CD4-positive, alpha-beta T cell (primary cell): ENCODE measurements at places on chromosomes 5 and 9.

DNA sequence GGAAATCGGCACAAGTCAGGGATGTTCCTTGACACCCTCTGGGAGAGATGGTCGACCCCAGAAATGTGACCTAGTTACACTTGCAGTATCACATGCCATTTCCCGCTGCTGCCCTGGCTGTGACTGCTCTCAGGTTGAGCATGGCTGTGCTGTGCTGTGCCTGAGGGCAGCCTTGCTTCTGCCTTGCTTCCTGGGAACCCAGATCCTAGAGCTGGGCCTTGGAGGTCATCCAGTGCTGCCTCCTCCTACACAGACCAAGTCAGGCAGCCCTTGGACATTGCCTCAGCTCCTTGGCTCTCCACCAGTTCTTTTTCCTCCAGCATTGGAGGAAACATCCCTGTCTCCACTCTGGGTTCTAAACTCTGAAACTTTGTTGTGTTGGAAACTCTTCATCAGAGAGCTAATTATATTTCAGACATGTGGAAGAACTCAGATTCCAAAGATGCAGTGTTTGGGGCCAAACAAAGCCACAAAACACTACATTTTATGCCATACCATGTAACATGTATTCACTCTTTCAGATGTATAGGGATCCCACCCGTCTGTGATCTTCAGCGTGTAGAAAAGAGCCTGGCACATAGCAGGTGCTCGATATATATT lies 6.1 kb downstream of the MAMDC2 start:
- no peak for DNase-seq

GRCh38 chr9:72592502-72593403 lies 71.3 kb downstream of the TMC1 start:
- peak; percentile 54 for DNase-seq

- no peak for DNase-seq
These were observed 70.8 kb downstream of the MRPL36 start for GRCh38 chr5:1728846-1729245.

GRCh38 chr5:88388476-88389337 lies 120.1 kb upstream of the TMEM161B start:
- DNase-seq = no peak

DNA sequence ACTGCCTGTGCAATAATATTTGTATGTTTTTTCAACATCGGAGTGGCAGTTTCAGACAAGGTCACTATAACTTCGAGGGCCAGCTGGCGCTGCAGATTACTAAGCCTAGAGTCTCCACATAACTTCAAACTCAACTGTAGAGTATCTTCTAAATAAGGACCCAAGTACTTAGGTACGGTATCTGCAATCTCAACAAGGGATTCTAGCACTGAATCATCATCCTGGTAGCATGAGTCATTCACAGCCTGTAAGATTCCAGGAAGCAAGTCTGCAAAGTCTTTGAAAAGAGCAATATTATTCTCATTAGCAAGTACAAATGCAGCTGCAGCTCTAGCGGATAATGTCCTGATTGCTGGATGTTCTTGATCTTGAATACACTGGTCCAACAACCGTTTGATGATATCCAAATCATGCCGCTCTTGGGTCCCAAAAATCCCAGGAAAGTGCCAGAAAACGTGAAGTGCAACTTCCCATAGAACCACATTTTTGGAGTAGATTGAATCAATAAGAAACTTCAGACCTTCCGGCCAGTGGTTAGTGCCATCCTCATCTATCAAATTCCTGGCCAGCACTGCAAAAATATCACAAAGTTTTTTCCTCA lies 654 bp downstream of the RANBP6 start:
- DNase-seq = no peak

DNA sequence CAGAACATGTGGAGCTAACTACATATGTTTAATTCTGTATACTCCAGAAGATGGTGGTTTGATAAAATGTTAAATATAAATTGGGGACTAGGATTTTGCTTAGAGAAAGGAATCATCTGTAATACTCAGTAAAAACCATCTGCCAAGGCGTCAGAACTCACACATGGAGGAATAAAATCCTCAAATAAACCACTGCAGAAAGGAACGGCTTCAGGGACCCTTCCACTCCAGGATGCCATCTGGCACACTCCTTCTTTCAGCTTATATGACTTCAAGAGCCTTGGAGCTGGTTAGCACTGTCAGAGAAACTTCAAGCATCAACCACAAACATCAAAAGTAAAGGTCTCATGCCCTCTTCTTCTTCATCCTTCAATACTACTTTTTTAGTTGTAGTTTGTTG lies 360.6 kb downstream of the PLK2 start:
- no peak for DNase-seq

- no peak for DNase-seq
These were observed 447.7 kb downstream of the KIF4B start for GRCh38 chr5:155461304-155461703.

DNA sequence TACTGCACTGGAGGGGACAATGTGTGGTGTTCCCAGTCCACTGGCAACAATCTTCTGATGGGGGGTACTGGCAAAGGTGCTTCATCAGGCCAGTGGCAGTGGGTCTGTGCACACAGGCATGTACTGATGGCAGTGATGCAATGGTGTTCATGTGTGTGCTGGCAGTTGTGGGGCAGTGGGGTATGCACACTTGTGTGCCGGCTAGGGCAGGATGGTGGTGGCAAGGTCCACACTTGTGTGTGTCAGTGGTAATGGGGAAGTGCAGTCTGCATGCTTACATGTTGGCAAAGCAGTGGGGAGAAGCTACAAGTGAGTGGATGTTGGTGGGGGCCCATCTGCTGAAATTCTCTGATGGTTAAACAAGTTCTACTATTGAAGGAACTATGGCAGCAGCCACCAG lies 504.6 kb upstream of the ZNF462 start:
- DNase-seq = no peak

DNA sequence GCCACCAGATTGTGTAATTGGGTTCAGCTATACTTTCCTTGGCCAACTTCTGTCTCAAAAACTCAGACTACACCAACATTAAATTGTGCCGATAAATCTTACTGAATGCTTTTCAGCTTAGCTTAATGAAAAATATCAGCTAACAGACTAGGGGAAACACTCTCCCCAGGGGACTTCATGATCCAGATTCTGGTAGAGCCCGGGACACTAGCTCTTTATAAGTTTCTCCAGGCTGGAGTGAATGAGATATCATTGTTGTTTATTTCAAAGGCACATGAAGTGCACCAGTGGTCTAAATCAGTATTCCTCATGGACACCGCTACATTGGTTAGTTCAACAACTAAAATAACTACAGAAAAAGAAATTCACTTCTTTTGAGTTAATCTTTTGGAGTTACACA lies 10.5 kb upstream of the LHFPL2 start:
- DNase-seq = no peak
